ENCODE measurements at places on chromosomes 13 and 19.

GRCh38 chr13:30846311-30846710 is 59.8 kb upstream of the MEDAG start:
- no peak for DNase-seq

DNA sequence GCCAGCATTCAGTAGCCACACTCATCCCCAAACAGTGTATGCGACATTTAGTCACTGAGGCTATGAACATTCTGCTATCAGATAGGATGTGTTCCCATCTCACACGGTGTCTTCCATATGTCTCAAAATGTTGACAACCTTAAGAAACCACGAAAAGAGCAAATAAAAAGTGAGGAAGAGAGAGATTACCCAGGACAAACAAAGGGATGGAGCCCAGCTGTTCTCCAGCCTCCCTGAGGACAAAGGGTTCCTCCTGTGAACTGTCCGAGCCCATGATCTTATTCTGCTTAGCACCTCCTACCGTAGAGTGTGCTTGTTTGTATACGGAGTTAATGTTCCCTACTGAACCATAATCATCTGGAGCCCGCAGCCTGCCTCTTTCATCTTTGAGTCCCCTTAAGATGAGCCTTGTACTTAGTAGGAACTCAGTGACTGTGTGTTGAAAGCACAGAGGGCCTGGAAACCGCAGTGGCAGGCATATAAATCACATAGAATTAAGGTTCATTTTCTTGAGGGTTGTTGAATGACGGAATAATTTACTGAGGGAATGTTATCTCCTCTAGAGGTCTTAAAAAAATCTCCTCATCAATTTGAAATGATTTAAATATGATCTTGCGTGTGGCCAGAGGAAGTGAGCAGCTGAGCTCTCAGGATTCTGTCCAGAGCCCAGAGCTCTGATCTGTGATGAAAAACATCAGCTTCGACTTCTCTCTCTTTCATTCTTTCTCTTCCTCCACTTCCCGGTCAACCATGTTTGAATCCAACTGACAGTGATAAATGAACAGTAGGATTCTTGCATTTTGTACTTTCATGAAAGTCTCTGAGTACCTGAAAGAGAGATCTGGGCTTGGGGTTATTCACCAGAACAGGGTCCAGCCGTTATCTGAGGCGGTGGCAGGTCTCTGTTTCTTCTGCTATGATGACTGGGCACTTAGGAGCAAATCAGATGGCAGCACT is 200.5 kb downstream of the KLF5 start:
- no peak for DNase-seq

- DNase-seq, result no peak
Measured at GRCh38 chr13:30147421-30147820, 159.9 kb downstream of the KATNAL1 start.

DNA sequence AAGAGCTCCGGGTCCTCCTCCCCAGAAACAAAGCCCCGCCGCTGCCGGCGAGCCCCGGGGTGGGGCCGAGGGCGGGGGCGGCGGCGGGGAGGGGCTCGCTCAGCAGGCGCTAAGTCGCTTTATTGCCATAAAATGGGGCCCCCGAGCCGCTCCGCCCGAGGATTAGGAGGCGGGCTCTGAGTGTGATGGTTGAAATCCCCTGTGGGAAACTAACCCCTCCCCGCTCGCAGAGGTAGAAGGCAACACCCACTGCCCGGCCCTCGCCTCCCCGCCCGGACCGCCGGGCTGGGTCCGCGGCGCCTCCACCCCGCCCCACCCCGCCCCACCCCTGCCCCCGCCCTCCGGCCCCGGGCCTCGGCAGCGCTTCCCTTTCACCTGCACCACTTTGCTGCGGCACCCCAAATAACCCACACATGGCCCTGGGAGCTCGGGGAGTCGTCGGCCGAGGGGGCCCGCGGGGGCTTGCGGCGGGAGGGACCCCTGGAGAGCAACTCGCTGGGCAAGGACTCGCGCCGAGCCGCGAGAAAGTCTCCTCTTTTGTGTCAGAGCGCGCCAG is at the start of gene KLF12:
TSS of gene KLF12 (minus strand) at position 184 of the 556 bp plus-strand sequence.
- peak; percentile 96 for DNase-seq

- no peak for DNase-seq
Measured at GRCh38 chr19:30513082-30513411, 140.9 kb downstream of the ZNF536 start.

DNA sequence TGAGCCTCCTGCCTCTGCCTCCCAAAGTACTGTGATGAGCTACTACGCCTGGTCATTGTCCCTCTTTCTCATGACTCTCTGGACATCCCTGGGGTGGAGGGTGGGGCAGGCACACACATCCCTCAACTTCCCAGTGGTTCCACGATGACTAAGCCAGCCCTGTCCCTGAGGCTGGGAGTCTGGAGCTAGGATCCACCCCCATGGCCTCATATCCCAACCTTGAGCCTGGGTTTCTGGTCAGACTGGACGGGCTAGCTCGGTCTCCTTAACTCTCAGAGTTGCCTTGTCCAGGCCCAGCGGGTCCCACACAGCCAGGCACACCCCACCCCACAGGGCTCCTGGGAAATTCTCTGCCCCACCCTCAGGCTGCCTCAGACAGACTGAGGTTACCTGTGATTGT is 19.6 kb downstream of the IER2 start:
- no peak for DNase-seq

DNA sequence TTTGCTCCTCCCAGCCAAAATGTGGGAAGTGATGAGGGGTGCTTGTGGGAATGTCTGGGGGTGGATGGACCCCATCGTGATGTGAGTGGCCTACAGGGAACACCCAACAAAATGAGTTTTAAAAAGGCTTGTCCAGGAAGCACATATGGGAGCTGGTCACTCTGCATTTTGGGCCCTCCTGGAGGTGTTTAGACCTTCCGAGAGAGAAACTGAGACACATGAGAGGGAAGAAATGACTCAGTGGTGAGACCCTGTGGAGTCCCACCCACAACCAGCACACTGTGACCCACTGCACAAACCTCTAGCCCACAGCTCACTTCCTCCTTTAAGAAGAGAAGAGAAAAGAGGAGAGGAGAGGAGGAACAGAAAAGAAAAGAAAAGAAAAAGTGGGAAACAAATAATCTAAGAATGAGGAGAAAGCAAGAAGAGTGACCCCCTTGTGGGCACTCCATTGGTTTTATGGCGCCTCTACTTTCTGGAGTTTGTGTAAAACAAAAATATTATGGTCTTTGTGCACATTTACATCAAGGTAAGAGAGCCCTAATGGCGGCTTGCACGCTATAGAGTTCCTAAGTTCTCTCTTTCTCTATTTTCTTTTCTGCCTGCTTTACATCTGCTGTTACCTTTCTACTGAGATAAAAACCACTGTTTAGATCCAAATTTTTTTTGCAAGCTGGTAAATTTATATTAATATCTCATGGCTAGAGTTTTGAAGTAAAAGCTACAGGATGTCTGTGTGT is 13.3 kb upstream of the LILRB1 start:
- DNase-seq, result no peak

- DNase-seq, result peak; percentile 52
Measured at GRCh38 chr13:49214917-49215376, 5.2 kb upstream of the MLNR start.

- no peak for DNase-seq
Measured at GRCh38 chr19:33150852-33151518, 19.1 kb downstream of the WDR88 start.

GRCh38 chr19:16301999-16302694 is 22.5 kb upstream of the KLF2 start:
- DNase-seq, result no peak

DNA sequence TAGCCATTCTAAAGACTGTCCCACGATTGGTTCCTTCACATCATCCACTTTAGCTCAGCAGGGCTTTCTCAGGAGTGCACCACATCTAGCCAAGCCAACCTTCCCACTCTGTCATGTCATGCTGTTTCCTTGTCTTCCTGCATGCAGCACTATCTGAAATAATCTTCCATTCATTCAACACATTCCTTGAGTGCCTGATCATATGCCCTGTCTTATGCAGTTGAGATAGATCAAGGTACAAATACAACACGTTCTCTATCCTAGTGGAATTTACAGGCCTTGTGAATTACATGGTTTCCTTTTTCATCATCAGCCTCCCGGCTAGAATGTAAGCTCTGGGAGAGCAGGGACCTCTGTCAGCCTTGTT is 6.8 kb upstream of the MRPS31 start:
- no peak for DNase-seq

GRCh38 chr13:52450793-52451116 is 321 bp upstream of the VPS36 start:
- no peak for DNase-seq

DNA sequence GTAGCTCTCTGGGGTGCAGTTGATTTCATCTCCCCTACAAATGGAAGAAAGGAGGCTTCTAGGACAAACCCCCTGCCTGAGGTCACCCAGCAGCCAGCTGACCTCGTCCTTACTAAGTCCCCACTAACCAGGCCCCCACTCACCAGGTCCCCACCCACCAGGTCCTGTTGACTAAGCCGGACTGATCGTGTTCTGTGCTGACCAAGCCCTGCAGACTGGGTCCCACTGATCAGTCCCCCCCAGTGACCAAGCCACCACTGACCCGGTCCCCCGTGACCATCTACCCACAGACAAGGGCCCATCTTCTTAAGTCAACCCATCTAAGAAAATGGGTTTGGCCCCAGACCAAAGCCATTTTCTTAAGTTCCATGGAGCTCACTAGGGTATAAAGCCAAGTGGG is 36.8 kb upstream of the TPM4 start:
- no peak for DNase-seq

DNA sequence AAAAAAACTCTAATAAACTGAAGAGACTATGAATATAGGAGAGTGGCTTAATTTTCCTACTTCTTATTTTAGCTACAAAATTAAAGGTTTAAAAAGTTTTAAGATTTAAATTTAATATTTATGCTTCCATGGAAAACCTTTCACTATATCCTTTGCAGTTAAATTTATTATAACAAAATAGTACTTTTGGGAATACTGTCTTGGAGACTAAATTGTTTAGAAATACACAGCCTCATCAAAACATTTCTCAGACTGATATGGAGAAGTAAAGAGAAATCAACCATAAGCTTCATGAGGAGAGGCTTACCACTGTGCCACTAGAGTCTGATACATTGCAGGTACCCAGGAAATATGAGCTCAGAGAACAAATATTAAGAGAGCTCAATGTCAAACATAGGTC is 436.5 kb downstream of the KCTD12 start:
- no peak for DNase-seq

DNA sequence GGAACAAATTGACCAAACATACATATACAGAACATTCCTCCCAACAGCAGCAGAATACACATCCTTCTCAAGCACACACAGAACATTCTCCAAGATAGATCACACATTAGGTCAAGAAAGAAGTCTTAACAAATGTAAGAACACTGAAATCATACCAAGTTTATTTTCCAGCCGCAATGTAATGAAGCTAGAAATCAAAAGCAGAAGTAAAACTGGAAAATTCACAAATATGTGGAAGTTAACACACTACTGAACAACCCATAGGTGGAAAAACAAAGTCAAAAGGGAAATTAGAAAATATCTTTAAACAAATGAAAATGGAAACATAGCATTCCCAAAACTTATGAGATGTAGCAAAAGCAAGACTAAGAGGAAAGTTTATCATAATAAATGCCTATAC is 692.6 kb downstream of the DIAPH3 start:
- no peak for DNase-seq

DNA sequence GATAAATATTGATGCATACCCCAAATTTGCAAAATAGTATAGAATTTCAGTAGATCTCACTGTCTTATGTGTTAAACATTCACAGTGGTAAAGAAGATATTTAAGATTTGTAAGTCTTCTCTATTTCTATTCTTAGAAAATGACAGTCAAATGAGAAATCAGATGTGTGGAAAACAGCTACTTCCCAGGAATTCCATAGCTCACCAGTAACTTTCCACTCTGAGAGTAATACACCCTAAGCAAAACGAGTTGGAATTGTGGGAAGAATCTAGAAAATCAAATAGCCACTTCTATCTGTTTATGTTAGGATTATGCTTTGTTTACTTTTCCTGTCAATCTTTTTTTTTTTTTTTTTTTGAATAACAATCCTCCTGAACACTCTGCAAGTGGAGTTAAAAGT is 69.1 kb downstream of the FLT1 start:
- no peak for DNase-seq

DNA sequence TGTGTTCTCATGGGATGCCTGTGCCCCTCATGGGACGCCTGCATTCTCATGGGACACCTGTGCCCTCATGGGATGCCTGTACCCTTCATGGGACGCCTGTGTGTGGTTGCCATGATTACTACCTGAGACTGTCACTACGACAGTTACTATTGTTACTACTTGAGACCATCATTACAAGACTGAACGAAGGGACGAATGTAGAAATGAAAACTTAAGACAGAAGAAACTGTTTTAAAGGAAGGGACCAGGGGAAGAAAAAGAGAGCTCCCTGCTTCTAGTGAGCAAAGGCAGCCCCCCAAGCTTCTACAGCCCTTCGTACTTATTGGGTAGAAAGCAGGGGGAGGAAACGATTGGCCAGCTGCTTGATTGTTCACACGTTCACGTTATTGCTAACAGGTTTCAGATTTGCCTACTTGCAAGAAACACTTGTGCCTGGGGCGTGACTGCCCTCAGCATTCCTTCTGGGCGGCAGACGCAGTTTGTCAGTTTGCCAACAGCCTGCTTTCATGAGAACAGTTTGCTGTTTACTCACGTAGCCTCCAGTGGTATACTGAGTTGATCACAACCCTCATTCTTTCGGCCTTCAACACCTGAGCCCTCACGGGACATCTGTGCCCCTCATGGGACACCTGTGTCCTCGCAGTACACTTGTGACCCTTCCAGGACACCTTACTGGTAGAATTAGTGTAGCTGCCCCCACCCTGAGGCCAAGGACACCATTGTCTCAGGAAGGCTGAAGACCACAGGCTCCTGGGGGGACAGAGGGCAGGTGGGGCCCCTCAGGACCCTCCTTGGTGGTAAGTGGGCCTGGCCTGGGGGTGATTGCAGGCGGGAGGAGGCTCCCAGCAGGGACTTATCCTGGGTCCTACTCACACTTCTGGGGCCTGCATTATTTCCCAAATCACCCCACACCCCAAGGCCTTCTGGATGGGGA is 2.5 kb upstream of the S1PR4 start:
- peak; percentile 48 for DNase-seq

GRCh38 chr19:40395956-40396355 is 6.0 kb upstream of the HIPK4 start:
- no peak for DNase-seq

DNA sequence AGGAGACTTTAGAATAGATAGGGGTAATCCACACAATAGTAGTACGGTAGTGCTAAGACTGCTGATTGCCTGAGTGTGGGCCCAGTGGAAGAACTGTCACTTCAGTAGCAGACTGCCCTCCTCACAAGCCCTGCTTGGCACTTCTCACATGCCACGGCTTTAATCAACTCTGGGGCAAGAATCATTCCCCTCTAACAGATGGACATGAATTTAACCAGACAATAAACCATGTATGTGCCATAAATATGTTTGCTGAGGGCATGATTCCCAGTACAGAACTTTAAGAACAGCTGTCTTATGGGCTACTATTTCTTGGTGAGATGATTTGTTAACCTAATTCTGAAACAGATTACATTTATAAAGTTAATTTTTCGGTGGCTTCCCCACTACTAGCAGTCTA is 22.0 kb downstream of the DPY19L3 start:
- DNase-seq, result no peak

- no peak for DNase-seq
Measured at GRCh38 chr19:49461656-49462055, 8.6 kb downstream of the ALDH16A1 start.

GRCh38 chr19:35100588-35101533 is 14.8 kb upstream of the FXYD3 start:
- no peak for DNase-seq
